Activated CD4-positive, alpha-beta T cell treated with anti-CD3 and anti-CD28 coated beads for 36 hours (primary cell): ENCODE measurements at places on chromosomes 7 and 10. TPM values are rescaled to one million over a fixed set of nuclear protein-coding genes. Genes with fewer than 3 reads are reported as not detected.

TTYH3 gene
- 18.7 TPM for total RNA-seq

GRCh38 chr7:82605247-82605864 lies 161.8 kb upstream of the CACNA2D1 start:
- DNase-seq, result peak; percentile 13

DNA sequence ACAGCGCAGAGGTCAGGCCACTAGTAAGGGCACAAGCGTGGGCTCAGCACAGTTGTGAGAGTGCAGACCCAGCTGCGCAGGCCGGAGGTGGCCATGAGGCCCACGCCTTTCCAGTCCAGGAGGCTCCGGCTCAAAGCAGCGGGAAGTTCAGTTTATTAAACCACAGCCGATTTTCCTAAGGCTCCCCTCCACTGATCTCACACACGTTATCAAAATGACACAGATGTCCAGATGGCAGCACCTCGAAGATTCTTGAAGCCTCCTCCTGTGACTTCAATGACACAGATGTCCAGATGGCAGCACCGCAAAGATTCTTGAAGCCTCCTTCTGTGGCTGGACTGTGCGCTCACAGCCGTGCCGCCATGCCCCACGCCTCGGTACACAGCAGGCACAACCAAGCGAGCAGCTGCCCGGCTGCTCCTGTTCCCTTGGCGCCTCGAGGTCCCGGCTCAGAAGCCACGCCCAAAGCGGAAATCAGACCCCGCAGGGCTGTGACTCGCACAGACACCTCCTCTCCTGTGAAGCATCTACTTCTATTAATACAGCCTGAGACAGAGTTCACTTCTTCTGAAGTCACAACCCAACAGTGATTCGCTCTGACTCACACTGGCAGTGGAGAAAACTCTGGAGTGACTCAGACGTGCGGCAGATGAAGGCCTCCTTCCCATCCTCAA lies 122.7 kb downstream of the MAD1L1 start:
- DNase-seq, result peak; percentile 88

DNA sequence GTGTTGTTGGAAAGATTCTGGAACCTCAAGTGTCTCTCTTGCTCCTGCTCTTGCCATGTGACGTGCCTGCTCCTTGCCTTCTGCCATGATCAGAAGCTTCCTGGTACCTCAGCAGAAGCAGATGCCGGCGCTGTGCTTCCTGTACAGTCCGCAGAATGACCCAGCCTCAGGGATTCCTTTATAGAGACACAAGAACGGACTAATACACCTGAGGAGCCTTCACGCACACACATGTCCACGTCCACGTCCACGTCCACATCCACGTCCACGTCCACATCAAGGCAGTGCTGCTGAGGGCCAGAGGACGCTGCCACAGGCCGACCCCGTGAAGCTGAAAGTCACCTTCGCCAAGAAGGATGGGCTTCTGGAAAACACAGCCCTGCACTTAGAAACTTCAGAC lies 190.1 kb downstream of the MAD1L1 start:
- DNase-seq, result peak; percentile 0

DNA sequence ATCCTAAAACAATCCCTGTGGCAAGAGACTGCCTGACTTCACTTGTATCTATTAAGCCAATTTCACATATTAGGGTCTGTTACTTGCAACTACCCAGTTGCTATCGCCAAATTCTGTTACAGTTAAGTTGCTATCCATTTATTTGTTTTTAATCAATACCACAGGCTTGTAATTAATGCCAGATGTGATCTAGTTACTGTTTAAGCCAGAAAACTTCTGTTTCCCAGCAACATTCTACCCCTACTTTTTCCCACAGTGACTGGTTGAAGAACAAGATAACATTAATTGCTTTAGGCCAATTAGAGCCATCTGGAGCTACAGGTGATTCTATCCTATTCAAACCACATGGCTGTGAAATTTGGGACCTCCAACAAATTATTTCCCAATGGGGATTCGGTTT lies 131.3 kb downstream of the ALOX5 start:
- DNase-seq, result no peak
